DMS79 treated with DMSO at 0.1 percent for 48 hours (cell line): ENCODE measurements at places on chromosomes 12 and 14.

DNA sequence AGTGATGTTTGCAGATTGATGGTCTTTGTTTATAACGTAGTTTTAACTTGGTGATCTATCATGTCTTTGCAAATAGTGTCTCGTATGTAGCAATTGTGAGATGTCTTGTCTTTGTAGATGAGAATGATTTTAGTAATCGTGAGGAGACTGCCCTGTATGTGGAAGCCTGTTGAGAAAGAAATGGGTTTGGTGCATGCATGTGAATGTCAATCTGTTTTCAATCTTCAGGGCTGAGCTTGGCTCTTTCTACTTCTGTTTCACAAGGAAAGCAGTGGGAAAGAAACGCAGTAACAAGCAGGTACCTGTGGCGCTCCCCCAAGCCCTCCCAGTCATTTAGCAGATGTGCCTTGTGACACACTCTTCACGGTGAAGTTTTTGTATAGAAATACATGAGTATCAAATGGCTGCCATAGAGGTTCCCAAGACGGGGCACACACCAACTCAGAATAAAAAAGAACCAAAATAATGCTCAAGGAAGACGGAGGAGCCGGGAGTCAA, 342.8 kb upstream of the DDHD1 start:
- no peak for DNase-seq

GRCh38 chr14:68841016-68841809, 48.3 kb upstream of the ZFP36L1 start:
- no peak for DNase-seq

GRCh38 chr14:20792556-20792955, 10.1 kb downstream of the RNASE1 start:
- DNase-seq = no peak

- no peak for DNase-seq
Observed at GRCh38 chr12:111401167-111401605, 4.5 kb upstream of the SH2B3 start.

DNA sequence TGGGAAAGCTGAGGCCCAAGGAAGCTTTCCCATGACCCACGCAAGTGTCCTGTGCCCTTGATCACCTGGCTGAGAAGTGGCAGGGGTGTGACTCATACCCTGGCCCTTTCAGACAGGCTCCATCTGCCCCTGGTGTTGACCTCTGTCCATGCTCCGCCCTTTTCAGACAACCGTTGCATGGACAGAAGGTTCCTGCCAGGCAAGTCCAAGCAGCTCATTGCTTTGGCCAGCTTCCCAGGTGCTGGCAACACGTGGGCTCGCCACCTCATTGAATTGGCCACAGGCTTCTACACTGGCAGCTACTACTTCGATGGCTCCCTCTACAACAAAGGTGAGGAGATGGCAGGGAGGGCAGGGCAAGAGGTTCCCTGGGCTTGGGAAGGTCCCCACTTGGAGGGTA, 103.5 kb downstream of the WSCD2 start:
- DNase-seq = no peak

DNA sequence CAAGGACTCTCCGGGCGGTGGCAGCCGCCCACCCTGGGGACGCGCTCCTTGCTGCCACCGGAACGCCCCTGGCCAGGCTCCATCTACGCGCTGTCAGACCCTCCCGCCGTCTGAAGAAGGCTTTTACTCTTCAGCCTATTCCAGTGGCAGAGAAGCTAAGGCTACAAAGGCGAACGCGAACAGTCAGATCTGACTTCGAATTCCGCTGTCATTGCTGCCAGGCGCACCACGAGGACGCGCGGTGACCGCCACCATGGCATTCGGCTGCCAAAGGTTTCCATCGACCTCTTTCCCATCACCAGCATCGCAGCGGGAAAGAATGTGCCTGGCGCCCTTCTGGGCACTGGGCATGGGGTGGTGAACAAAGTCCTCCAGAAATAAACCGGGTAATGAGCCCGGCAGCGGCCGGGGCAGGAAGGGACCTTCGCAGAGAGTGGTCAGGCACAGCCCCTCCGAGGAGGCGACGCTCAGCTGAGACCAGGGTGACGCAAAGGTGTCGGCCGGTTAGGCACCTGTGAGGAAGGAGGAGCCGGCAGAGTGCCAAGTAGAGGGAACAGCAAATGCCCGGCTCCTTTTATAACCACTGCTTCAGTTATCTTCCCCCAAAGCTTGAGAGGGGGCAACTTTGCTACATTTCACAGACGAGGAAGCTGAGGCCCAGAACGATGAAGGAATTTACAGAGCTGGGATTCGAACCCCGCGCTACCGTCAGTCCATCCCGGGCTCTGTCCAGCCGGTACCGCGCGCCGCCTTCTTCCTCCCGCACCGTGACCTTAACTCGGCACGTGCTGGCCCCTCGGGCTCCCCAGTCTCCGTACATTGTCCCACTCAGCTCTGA, 1.9 kb upstream of the RFX4 start:
- DNase-seq = no peak

GRCh38 chr14:56979936-56980335, 169.7 kb upstream of the OTX2 start:
- peak; percentile 25 for DNase-seq

DNA sequence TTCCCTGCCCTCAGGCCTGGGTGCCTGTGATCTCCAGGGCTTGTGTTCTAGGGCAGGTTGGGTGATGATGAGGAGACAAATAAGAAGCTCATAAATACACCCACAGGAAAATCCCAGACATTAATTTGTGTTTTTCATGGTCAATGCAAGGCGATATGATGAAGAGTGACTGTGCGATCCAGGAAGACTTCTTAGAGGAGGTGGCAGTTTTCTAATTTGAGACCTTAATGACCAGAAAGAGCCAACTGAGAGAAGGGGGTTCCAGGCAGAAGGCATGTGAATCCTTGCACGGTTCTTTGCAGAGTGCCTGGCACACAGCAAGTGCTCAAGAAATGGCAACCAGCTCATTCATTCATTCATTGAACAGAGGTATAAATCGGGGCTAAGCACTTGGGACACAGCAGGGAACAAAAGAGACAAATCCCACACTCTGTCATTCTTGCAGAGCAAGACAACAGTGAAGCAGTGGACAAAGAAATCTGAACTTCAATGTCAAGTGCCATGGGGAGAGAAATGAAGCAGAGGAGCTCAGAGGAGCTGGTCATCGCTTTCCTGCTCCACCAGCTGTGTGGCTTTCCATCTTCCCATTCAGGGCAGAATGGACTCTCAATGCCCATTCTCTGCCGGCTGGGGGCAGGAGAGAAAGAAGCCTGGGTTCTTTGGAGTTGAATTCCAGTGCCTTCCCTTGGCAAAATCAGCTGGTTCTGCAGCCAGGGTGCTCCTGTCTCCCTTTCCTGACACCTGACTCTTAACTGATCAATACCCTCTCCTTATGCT, 128.3 kb downstream of the AACS start:
- DNase-seq = no peak

DNA sequence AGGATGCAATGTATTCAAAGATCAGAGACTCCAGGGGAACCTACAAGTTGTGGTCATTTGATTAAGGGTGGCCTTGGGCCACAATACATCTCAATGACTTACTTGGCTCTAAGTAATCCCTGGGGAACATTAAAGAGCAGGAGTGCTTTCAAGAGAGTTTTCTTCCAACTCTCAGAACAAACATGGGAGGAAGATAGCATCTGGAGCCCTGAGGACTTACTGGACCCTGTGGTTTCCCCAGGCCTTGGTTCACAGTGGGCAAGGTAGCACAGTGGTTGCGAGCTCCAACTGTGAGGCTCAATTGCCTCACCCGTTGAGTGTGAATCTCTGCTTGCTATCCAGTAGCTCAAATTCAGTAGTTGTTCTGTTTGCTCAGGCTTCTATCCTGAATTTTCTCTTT, 32.4 kb downstream of the STXBP6 start:
- DNase-seq = peak; percentile 77

- DNase-seq = no peak
Observed at GRCh38 chr12:123645878-123646277, 12.2 kb downstream of the GTF2H3 start.

DNA sequence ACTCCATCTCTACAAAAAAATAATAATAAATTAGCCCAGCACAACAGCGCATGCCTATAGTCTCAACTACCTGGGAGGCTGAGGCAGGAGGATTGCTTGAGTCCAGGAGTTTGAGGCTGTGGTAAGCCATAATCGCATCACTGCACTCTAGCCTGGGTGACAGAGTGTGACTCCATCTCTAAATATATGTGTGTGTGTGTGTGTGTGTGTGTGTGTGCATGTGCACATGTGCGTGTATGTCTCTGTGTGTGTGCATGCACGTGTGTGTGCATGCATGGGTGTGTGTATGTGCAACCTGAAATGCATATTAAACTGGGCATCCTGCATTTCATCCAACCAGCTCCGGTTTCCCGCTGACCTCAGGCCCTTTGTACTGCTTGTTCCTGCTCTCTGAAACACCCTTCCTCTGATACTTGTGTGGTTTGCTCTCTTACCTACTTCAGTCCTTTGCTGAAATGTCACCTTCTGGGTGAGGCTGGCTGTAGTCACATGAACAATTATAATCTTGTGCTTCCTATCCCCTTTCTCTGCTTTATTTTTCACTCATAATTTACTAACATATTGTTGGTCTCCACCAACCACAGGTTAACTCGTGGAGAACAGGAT, 46.9 kb downstream of the PHLDA1 start:
- DNase-seq = no peak

DNA sequence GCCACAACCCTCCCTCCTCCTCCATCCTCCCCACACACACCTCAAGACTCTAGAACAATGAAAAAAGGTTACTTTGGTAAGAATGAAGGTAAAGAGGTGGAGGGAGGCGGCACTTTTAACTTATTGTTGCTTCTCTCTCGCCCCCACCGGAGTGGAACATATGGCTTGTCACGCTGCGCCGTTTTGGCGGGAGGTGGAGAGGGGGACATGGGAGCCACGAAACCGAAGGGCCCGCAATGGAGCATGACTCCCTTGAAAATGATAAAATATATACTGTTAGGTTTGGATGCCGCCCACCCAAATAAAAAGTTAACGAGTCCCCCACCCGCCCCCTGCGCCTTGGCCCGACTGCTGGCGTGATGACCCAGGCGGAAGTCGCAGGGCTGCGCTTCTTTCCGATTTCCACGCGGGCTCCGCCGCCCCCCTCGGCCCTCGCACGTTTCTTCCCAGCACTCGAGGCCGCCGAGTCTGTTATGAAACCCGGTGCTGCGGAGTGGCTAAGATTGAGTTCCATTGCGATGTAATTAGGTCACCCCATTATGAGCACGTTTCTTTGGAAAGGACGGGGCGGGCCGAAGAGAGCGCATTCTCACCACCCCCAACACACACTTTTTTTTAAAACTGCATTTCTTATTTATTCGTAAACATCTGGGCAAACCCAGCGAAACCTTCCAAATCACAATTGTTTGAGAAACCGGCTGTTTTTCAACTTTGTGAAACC, 1.4 kb upstream of the ZFP36L1 start:
- DNase-seq = peak; percentile 68

DNA sequence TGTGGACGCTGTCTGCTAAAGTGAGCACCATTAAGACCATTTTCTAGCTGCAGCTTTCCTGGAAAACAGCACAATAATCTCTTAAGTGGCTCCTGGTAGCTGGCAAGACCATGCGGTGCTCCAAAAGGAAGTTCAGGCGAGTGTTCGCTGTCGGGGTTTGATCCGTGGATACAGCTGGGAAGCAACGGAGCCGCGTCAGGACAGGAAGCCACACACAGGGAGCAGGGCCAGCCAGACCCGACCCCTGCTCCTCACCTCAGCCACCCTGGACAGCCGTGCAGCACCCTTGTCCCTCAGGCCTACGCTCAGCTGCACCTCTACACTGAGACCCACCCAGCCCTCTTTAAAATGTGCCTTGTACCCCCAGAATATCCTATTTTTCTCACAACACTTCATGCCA, 19.4 kb downstream of the ZFYVE21 start:
- no peak for DNase-seq

DNA sequence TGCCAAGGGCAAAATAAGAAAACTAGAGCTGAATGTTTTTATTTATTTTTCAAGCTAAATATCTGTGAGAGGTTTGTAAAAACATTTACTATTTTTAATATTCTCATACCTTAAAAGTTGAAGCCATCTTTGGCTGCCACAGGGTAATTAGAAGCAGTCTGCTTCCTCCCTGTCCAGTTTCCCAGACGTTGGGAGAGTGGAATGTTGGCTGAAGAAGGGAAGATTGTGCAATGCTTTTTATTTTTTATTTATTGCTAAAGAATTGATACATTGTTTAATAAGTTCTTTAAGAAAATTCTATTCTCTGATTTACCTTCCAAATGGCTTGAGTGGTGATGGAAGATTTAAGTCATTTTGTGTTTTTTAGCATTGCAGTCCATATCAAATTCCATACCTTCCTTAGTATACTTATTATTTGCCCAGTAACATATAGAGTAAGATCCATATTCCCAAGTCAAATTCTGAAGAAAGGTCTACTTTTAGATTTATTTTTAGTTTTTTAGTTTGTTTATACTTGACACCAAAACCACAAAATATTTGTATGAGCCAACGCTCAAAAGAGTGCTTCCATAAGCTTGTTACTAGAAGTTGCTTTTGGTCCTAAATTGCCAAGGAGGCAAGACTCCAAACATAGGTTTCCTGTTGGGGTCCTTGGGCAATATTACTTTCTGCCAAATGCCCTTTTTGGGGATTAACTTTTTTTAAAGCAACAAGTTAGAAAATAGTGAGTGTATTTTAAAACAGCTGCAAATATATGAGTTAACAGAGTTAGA, 124.0 kb upstream of the CPM start:
- no peak for DNase-seq

GRCh38 chr14:57818511-57818910, 47.4 kb downstream of the SLC35F4 start:
- peak; percentile 36 for DNase-seq

- DNase-seq = no peak
Observed at GRCh38 chr14:100725587-100726387, 905 bp upstream of the DLK1 start.

DNA sequence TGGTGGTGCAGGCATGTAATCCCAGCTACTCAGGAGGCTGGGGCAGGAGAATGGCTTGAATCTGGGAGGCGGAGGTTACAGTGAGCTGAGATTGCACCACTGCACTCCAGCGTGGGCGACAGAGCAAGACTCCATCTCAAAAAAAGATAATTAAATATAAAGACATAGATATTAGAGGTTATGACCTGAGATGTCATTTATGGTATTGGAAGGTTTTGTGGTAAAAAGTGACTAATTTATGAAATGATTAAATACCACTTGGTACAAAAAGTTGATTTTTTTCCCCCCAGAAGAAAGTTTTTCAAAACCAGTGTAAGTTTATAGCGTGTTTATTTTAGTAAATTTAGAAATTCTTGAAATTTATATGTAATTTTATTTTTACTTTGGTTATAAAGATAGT, 4.3 kb downstream of the AEBP2 start:
- DNase-seq = no peak

DNA sequence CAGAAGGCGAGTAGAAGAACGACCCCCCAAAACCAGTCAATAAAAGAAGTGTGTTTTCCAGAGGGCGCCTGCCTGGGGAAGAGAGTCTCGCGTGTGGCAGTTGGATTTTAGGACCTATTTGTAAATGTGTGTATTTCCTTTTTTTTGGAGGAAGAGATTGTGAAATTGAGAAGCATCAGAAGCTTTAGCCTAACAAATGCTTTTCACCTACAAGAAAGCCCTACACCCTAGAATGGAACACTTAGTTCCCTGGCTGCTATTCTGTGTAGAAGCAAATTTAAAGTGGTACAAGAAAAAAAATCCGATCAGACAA, 1.3 kb downstream of the RCOR1 start:
- DNase-seq = peak; percentile 47

- DNase-seq = no peak
Observed at GRCh38 chr14:106419376-106419965, 893.1 kb downstream of the TMEM121 start.

- no peak for DNase-seq
Observed at GRCh38 chr14:20578784-20579502, 8.9 kb downstream of the RNASE11 start.

- DNase-seq = peak; percentile 42
Observed at GRCh38 chr14:44979273-44979672, 17.3 kb downstream of the TOGARAM1 start.
